Activated CD4-positive, alpha-beta T cell treated with anti-CD3 and anti-CD28 coated beads, Interleukin-2, amount 50 U/mL, for 1 hour (primary cell): ENCODE measurements at places on chromosomes 16 and 17.

DNA sequence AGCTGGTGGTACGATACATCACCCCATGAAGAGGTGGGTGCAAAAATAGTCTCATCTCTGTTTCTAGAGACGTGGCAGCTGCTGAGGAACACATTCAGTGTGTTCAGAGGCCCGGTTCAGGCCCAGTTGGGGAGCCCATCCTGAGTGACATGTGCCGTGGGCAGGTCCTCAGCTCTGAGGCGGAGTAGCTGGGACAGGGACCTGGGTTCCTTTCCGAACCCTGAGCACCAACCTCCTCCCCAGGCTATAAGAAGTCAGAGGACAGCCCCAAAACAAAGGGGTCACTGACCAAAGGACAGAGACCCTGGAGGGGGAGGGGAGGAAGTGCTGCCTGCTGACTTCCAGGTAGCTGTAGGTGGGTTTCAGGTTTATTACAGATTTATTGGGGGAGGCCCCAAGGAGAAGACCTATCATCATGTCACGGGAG, 5.1 kb downstream of the LDHD start:
- no peak for DNase-seq

DNA sequence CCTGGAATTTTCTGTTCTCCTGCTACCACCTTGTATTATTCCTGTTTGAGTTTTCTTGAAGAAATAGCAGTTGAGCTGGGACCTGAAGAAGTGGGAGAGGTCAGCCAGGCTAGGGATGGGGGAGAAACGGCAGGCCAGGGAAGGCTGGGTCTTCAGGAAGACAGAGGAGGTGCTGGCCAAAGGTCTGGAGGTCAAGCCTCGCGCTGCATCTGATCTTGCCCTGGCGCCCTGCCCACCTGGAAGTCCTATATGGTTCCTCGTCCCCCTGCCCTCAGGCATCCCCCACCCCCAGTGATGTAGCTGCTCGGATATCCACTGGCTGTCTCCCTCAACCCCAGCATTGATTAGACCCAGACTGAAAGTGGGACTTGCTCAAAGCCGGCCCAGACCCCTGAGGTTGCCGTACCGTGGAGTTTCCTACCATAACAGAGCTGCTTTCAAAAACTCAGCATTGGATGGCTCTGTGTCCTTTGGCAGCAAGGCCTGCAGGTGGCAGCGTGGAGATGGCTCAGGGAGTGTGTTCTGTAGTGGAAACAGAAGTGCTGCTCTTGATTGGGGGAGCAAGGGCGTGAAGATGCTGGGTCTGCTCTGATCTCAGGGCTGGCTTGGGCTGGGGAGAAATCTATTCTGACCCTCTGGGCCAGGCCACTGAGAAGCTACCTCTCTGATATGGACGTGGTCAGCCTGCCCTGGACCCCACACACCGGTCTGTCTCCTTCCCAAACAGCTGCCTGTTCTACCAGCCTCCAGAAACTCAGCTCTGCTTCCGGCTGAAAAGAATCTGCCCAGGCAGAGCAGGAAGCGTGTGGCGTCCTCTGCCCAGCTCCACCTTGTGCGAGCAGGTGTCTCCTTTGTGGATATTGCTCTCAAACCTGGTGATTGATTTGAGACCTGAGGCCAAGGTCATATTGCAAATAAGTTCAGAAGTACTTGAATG, 107.0 kb upstream of the CACNG5 start:
- DNase-seq: peak; percentile 39

GRCh38 chr17:82667668-82668000, 19.4 kb upstream of the WDR45B start:
- no peak for DNase-seq

DNA sequence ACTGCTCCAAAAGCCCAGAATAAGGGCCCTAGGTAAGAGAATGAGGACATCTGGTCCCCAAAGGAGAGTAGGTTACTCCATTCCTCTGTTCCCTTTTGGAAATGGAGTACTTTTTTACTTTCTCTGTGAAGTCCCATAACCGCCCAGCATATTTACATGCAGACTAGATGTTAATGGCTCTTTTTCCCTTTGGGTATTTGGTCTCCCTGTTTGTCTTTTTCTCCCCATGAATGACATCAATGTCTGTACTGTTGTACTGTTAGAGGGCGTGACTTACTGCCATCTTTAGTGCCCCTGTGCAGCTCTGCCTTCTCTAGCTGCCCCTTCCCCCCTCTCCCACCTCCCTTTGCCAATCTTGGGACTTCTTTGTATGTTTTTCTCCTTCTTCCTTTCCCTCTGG, 19.0 kb downstream of the GPR179 start:
- no peak for DNase-seq

DNA sequence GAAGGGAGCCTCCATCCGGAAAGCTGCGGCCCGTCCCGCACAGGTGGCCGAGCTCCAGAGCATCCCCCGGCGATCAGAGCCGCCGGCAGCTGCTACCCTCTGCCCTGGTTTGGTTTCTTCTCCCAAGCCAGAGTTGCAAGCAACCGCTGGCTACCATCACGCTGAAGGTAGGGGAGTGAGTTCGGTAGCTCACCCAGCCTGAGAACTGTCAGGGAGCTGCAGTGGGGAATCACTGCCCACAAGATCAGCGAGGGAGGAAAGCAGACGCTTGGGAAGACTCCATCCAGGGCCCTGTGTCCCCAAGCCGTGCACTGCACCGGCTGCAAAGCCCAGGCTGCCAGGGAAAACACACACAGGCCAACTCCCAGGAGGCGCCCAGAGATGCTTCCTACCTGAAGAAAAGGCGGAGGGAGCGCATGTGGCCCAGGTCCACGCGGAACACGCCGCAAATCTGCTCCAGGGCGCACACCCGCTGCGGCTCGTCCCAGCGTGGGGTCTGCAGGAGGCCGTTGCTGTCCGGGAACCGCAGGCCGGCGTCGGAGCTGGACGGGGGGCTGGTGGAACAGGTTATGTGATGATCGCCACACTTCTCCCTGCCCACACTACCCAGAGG, 83.3 kb downstream of the TBC1D16 start:
- DNase-seq: no peak
